Pulmonary artery endothelial cell (primary cell): ENCODE measurements at places on chromosomes 3 and 15. TPM values are rescaled to one million over a fixed set of nuclear protein-coding genes. Genes with fewer than 3 reads are reported as not detected.

GRCh38 chr3:78858910-78859309 is 908.9 kb downstream of the ROBO1 start:
- DNase-seq: no peak

DNA sequence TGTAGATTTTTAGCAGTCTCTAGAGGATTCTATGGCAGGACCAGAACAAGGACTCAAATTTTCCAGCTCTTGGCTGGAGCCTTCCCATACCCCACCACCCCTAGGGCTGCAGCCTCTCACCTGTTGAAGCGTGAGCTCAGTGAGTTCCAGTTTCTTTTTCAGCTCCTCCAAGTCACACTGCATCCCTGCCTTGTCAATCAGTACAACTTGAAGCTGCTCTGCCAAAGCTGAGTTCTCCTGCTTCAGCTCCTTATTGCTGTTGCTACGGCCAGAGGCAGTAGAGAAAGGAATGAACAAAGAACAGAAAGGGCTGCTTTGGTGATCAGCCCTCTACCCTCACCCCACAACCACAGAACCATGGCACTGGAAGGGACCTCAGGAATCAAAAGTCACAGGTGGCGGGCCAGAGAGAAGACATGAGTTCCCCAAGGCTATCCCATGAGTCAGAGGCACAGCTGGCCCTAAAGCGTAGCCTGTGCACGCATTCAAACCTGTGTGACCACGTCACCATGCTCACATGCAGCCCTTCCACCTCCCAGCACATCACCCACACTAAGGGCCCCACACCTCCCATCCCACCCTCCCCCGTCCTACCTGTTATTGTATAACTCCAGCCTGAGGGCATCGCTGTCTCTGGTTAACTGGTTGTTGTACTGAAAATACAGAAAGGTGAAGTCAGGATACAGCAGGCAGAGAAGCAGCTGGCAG is 83.3 kb upstream of the C2CD4B start:
- no peak for DNase-seq

DNA sequence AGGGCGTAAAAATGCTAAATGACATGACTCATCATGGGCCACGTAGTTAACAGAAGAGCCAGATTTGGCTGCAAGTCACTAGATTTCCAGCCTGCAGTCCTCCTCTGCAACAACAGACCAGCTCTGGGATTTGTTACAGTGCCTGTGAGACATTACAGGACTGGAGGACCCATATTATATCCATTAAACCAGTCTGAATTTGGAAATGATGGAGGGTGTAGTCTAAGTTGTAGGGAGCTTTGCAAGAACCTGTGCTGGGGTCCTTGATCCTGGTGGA is 10.8 kb downstream of the ZNF774 start:
- DNase-seq: no peak

DNA sequence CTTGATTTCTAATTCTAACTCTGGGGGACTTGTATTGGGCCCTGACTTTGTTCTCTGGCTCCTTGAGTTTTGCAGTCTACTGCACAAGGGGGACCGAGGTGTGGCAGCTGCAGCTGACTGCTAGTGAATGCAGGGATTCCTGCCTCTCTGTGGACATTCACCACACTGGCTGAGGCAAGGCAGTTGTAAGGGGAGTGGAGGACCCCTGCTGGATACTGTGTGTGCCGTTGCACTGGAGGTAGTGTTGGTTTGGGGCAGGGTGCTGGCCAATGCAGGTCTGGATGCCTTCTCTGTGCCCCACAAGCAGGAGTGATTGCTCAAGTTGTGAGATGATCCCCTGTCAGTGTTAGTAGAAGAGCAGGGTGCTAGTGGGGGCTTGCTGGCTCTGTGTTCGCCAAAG is 626.1 kb downstream of the SQOR start:
- DNase-seq: no peak

GRCh38 chr15:67107014-67107812 is 41.8 kb downstream of the SMAD3 start:
- peak; percentile 95 for DNase-seq

GRCh38 chr3:156474560-156475389 is 80.1 kb downstream of the SSR3 start:
- no peak for DNase-seq

DNA sequence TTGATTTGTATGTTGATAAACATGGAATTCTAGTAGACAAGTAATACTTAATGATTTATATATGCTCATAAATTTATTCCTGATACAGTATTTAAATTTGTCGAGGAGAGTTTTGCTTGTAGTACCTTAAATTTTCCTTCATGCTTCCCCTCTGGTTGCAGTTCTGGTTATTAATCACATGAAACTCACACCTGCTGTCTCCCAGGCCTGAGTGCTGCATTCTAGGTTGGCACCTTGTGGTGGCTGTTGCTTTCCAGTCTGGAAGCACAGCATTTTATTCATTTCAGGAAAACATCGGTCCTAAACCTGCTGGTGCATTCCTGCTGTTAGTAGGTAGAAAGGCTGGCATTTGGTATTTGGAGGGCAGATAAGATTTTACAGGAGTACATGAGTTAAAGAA is 44.9 kb downstream of the ATP1B3 start:
- DNase-seq: no peak

- DNase-seq: no peak
Measured at GRCh38 chr15:33553157-33553556, 242.4 kb downstream of the RYR3 start.

- no peak for DNase-seq
Measured at GRCh38 chr3:66552846-66553245, 52.0 kb upstream of the LRIG1 start.

GRCh38 chr15:80533790-80534333 is 129.7 kb downstream of the ARNT2 start:
- DNase-seq: no peak

GRCh38 chr3:18444595-18445400 is 19.7 kb upstream of the SATB1 start:
- no peak for DNase-seq

DNA sequence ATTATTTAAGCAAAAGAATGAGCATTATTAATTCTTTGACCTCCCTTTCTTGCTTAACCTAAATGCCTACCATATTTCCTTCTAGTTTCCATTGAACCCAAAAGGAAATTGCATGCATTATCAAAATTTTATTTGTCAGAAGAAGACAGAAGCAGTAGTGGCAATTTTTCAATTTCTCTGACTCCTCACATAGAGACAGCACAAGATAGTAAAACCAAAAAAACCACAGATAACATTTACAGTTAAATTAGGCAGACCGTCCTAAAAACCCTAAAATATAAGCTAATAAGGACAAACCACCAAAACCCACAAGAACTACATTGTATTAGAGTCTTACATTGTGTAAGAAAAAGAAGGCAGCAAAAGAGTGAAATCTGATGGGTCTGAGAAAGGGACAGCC is 27.1 kb downstream of the GOLGB1 start:
- no peak for DNase-seq

DNA sequence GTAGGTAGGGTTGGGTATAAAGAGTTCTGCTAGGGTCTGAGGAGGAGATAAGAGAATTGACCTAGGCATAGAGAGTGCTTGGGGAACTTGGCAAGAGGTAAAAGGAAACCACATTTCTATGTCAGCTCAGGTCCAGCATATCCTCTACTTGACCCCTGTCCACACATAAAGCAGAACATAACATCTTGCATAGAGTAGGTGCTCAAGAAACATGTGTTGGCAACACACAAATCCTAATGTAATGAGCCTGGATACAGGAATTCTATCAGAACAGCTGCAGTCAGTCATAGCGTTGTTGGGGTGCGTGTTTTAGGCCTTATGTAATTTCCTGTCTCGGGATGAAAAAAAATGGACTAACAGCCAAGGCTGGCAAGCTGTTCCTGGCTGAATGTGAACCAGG is 35.0 kb upstream of the PLCL2 start:
- peak; percentile 72 for DNase-seq

DNA sequence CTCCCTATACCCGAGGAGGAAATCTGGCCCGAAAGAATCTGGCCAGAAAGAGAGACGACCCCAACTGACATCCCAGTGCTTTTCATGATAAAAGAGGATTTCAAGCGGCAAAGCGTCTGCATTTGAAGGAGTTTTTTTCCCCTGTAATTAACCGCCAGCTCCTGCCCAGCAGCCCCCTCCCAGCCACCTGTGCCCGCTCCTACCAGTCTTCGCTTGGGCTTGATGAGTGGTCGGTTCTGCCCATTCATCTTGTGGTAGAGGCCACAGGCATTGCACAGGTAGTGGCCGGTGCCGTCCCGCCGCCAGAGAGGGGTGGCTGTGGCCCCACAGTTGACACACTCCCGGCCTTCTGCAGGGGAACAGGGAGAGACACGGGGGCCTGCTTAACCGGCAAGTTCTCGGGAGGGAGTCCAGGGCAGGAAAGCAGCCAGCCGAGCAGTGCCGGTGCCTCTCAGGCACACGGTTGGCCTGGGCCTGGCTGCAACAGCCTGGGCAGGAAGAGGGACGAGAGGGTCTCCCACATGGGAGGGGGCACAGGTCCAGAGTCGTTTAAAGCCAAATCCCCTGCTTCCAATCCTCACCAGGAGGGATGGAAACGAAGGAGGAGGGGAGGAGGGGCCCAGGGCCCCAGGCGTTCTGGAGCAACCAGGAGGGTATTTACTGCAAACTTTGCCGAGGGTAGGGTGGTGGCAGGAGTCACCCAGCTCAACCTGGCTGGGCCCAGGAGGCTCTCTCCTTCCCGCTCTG is 9.2 kb downstream of the GATA2 start:
- DNase-seq: no peak

GRCh38 chr3:148021381-148021780 is 612.2 kb downstream of the ZIC1 start:
- DNase-seq: no peak

- no peak for DNase-seq
Measured at GRCh38 chr3:78186404-78186803, 1146.5 kb downstream of the ROBO2 start.

DNA sequence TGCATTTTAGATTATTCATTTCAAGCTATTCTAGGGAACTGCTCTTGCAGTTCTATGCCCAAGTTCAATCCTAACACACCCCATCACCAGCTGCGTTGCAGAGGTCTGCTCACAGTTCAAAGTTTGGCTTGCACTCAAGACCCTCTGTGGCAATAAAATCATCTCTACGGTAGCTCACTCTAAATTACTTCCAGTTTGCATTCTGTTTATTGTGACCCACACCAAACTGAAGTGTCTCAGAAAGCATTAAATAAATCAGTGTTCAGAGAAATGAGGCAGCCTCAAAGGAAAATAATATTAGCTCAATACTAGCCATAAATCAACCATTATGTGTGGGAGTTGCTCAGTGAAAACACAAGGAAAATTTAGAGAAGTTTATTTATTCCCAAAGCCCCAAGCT is 250.3 kb downstream of the MAGI1 start:
- DNase-seq: no peak

- DNase-seq: no peak
Measured at GRCh38 chr15:63331456-63331855, 50.2 kb downstream of the CA12 start.

- no peak for DNase-seq
Measured at GRCh38 chr3:196741249-196741889, 1.7 kb downstream of the PAK2 start.

GRCh38 chr3:117586161-117586560 is 876.6 kb downstream of the TUSC7 start:
- no peak for DNase-seq

DNA sequence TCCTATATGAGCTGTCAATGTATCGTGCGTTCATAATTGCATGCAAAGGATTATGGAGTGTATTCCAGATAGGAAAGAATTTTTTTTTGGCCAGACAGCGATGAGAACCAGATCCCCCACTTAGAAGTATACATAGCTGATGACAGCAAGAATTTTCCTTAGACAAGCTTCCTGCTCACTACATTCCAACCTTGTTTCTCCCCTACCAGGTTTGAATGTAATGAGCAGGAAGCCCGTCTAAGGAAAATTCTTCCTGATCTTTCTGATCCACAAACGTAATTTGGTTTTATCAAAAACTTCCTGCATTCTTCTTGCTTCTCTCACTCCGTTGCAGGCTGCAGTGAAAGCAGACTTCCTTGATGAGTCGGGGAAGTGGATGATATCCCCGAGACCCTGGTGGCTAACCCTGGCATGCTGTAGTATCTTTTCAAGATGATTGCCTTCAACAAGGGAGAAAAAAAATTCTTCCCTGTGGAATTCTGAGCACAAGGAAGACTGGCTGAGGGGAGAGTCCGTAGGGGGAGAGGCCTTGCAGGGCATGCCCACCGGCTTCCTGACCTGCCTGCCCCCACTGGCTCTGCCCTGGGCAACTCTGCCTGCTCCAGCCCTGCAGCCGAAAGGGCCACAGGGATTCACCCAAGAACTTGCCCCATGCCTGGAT is 243.1 kb downstream of the TLE3 start:
- DNase-seq: no peak

GRCh38 chr3:143145906-143146305 is 26.3 kb downstream of the CHST2 start:
- no peak for DNase-seq

GRCh38 chr15:59172289-59172901 is 34.2 kb upstream of the LDHAL6B start:
- no peak for DNase-seq

- no peak for DNase-seq
Measured at GRCh38 chr3:169348929-169349621, 314.4 kb downstream of the MECOM start.

DNA sequence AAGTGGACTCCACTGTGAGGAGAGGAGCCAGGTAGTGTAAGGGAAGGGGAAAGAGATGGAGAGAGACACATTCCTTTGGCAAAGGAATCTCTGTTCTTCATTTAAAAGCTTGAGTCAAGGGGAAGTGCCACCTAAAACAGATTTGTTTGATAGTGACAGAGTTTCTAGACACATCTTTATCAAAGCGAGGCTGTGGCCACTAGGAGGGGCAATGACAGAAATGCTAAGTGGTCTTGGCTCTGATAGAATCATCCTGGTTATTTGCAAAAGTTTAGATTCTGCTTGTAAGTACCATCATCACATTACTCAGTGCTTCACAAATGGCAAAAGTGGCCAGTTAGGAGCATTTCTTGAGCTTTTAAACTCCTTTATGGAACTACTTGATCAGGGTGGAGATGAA is 261.4 kb downstream of the CNTN3 start:
- DNase-seq: no peak

DNA sequence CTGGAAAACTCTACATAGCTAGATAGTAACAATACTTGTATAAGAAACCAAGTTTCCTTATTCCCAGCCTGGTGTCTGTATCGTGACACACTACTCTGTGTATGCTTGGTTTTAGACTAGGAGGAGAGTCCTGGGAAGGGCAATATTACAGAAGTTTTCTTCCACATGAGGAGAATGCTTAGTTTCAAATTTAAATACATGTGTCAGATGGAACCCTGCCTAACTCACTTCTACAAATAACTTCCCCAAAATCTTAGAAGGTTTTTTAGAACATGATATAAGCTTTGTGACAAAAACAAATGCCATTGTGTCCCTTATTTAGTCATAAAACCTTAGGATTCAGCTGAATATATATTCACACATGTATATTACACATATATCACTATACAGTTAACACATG is 7.2 kb upstream of the IL20RB start:
- DNase-seq: no peak

Gene NR1I2
- 0.11 TPM in 1 of 2 replicates, not detected in the other for total RNA-seq

Gene FEZF2
- not detected in 2 replicates for total RNA-seq

Gene TERB2
- not detected in 2 replicates for total RNA-seq

Gene ACOX2
- total RNA-seq: 1.3 and 1.8 TPM in 2 replicates

Gene ALDH1L1
- total RNA-seq: not detected in 2 replicates

Gene RAB8B
- 72.0 and 106 TPM in 2 replicates for total RNA-seq

Gene IL5RA
- not detected in 2 replicates for total RNA-seq
